ENCODE measurements at places on chromosomes 6 and 20.

GRCh38 chr6:75424618-75425548 is 68.7 kb downstream of the FILIP1 start:
- DNase-seq, result no peak

- no peak for DNase-seq
Observed at GRCh38 chr6:82987951-82988350, 77.7 kb downstream of the UBE3D start.

- DNase-seq, result no peak
Observed at GRCh38 chr20:42270539-42270938, 652.4 kb upstream of the CHD6 start.

- no peak for DNase-seq
Observed at GRCh38 chr6:143544011-143544696, 32.6 kb upstream of the FUCA2 start.

DNA sequence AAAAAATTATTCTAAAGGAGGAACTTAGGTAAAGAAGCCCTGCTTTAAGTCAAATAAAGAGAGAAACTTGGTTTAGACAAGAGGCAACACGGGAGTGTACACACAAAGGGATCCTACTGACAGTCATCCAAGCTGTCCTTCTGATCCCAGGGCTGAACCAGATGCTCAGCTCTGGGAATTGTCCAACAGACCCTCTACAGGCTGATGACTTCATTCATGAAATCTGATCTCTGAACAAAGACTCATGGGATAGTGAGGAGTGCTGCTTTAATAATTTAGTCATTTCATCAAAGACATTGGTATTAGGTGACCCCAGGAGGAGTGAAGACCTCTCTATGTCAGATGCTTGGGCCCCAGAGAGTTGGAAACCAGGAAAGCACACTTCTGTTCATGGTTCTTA is 65.6 kb upstream of the ARMH2 start:
- no peak for DNase-seq

GRCh38 chr6:2554651-2555260 is 196.0 kb downstream of the MYLK4 start:
- DNase-seq, result no peak

DNA sequence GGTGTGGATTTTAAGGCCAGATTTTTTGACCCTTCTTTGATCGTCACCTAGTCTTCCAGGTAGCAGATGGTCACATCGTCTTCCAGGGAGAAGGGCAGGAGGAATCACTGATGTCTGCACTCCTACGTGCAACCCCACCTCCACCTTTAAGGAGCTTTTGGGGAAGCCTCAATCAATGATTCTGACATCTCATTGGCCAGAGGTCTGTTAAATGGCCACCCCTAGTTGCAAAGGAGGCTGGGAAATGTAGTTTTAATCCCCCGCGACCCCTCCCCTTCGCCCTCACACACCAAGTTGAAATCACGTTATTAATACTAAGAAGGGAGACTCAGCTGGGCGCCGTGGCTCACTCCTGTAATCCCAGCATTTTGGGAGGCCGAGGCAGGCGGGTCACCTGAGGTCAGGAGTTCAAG is 151.4 kb downstream of the BCAS1 start:
- DNase-seq, result no peak

DNA sequence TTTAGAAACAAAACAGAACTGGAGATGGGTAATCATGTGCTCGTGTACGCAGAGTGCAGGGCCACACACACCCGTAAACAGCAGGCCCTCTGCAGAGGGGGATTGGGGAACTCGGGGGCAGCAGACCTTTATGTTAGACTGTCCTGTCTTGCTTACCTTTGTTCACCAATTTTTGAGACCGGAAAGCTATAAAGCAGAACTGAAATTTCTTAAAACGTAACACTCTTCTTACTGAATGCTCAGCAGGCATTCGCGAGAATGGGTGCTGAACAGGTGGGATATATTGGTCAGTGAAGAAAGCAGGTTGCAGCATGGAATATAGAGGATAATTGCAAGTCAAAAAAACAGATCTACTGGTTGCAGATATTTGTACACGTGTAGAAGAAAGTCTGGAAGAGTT is 211.1 kb downstream of the BMP7 start:
- DNase-seq, result no peak

DNA sequence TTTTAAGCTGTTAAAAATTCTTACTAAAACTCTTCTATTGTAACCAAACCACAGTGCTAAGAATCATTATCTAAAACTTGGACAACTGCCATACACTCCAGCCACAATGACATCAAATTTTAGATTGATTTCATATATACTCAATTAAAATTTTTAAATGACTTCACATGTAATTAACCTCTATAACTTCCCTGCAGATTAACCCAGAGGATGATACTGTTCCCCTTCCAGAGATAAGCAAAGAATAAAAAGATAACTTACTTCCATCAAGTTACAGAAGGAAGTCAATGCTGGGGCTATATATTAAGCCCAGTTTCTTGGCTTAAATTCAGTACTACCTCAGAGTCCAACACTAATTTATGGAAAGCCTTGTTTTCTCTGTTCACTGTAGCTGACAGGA is 71.3 kb downstream of the ARHGAP18 start:
- DNase-seq, result no peak

- DNase-seq, result no peak
Observed at GRCh38 chr20:1858871-1859270, 36.3 kb upstream of the SIRPA start.

- DNase-seq, result peak; percentile 32
Observed at GRCh38 chr6:108518714-108519576, 41.8 kb upstream of the FOXO3 start.

- no peak for DNase-seq
Observed at GRCh38 chr6:132888701-132889100, 74.3 kb downstream of the RPS12 start.

GRCh38 chr6:35041086-35041861 is 99.9 kb downstream of the TCP11 start:
- no peak for DNase-seq

DNA sequence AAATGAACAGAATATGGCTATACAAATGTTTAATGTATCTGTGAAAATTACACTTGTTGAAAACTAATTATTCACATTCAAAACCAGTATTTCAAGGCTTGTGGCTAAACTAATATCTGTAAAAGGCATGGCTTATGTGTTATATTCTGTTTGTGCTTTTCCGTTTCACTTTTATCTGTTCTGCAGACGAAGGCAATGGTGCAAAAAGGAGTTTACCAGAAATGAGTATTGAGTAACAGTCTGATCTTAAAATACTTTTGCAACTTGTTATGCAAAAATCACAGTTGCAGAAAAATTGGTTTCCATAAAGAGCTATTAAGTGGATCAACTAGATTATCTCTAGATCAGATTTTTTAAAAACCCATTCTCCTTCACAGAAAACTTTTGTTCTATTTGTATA is 9.4 kb upstream of the STX11 start:
- no peak for DNase-seq

DNA sequence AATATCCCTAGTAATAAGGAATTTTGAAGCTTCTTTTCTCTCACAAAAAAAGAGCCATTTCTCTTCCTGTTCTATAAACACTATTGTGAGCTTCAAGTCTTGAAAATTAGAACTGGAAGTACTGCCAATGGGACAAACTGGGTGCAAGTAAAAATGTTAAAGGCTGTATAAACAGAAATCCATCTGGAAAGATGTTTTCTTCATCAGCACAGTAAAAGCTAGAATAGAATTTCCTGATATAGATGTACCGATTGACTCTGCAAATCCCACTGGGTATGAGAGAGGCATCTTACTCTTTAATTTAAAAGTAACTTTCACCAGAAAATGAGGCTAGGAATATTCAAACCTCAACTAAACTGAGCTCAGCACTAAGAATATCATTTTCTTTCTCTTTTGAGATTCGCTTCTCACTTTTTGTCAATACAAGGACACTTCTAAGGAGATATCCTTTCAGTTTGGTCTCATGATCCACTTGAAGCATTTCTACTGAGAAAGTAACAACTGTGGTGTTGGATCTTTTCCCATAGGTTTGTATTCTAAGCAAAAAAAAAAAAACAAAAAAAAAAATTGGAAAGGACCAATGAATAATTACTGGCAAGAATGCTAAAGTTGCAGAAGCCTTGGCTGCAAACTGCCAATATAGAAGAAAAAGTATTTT is 169.0 kb upstream of the PRDM1 start:
- DNase-seq, result no peak

GRCh38 chr20:47878601-47879027 is 93.3 kb upstream of the SULF2 start:
- no peak for DNase-seq

GRCh38 chr20:45402946-45403345 is 5.1 kb upstream of the DBNDD2 start:
- no peak for DNase-seq

- DNase-seq, result no peak
Observed at GRCh38 chr6:10585209-10585845, 64.2 kb downstream of the GCNT2 start.

GRCh38 chr6:167700199-167700598 is 126.5 kb upstream of the AFDN start:
- no peak for DNase-seq

GRCh38 chr20:59170406-59171349 is 7.1 kb downstream of the ZNF831 start:
- no peak for DNase-seq

DNA sequence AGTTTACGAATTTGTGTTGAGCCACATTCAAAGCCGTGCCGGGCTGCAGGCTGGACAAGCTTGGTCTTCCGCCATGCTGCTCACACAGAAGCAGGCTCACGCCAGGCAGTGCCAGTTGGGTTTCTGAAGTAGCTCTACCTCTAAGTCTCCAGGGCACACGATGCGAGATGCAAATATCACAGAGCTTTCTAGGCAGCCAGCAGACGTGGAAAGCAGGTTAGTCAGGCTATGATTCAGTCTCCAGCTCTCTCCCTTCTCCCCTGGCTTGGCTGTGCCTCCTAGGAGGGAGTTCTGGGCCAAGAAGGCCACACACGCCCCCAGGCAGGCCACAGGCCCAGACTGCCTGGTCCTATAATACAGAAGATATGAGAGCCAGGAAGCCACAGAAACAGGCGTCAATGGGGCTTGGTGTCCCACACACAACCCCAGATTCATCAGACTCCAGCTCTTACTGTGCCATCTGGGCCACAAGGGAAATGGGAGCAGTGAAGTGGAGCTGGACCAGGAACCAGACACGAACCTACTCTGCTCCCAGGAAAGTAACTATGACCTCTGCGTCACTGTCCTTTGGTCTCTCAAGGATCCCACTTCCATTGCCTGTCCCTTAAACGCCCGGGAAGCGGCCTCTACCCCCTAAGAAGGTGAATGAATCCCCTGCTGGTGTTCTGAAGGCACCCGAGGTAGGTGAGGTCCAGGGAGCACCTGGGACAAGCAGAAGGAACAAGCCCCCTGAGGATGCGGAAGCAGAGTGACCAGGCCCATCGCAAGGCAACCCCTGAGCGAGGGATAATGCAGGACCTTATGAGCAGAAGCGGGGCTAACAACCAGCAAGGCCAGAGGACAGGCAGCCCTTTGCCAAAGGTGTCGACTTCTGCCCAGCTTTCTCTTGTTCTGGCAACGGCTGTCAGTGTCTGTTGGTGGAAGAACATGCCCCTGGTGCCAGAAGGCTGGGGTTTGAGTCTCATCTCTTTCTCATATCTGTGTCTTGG is 61.2 kb downstream of the GFOD1 start:
- DNase-seq, result no peak

- no peak for DNase-seq
Observed at GRCh38 chr20:57658833-57659516, 38.7 kb upstream of the ZBP1 start.

DNA sequence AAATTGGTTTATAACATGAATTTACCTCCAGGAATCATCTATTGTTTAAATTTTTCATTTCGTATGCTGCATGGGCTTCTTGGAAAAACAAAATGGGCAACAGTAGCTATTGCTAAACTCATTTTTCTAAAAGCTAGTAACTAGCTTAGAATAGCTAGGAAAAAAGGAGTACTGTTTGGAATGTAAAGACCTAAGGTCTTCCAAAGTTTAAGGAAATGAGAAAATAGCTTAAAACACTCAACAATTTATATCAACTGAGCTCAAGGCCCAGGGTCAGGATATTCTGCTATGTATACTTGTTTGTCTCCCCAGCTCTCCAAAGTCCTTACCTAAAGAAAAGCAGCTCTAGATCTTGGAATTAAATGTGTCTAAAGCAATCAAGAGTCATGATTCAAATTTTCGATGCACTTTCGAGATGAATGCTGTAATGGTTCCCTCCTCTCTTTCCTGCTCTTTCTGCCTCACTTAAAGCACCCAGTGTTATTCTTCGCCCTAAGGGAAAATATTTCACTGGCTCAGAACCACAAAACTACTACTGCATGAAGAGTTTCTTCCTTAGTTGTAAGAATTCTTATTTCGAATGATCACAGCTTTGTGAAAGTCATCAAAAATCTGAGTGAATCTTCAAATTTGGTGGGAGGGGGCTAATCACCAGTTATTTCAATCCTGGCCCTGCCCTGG is 41.6 kb downstream of the LYRM4 start:
- DNase-seq, result no peak

- DNase-seq, result no peak
Observed at GRCh38 chr20:36317675-36318074, 11.5 kb downstream of the DLGAP4 start.

DNA sequence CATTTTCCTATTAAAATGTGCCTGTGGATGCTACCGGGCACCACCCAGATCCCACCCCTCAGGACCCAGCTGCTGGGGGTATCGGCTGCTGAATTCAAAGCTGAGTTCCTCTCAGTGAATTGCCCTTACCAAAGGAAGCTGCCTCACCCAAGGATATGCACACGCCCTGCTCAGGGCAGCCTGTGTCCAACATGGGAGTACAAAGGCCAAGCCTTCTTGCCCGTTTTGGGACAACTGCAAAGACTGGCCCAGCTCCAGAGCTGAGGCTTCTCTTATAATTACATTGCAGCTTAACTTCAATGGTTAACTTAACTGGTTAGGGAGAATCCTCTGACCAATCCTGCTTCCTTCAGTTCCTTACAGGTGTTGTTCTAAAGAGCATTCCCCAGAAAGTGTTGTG is 19.8 kb upstream of the FANCE start:
- no peak for DNase-seq

GRCh38 chr20:3203315-3204123 is 963 bp downstream of the DDRGK1 start:
- peak; percentile 48 for DNase-seq

GRCh38 chr6:156107624-156108101 is 652.0 kb upstream of the NOX3 start:
- DNase-seq, result no peak

DNA sequence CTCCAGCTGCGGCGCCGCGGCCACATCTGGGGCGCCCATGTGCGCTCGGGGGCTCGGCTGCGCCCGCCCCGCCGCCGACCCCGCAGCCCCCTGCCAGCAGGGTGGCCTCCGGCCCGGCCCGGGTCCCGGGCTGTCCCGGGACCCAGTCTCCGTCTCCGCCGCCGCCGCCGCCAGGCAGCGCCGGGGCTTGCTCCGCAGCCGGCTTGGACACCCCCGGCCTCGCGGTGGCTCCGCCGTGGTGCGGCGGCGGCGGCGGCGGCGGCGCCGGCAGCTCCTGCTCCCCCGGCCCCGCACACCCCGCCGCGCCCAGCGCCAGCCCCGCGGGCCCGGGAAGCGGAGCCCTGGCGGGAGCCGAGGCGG is 219 bp downstream of the ISM1 start:
- DNase-seq, result no peak

DNA sequence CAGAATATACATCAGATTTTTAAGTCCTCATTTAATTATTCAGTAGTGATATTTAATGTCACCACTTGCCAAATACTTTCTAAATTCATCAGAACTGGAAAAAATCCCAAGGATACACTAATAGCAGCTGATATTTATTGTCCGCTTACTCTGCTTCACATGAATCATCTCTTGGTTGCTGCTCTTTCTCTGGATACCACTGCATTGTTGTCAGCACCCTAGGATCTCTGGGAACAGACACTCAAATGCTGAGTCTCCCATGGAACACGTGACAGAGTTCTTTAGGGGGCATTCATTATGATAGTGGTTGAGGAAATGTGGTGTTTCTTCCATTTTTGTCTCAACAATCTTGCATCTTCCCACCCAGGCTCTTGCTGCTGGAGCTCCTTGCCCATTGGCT is 318.0 kb downstream of the RFPL4B start:
- no peak for DNase-seq
